ENCODE measurements at places on chromosomes 5 and 9.

DNA sequence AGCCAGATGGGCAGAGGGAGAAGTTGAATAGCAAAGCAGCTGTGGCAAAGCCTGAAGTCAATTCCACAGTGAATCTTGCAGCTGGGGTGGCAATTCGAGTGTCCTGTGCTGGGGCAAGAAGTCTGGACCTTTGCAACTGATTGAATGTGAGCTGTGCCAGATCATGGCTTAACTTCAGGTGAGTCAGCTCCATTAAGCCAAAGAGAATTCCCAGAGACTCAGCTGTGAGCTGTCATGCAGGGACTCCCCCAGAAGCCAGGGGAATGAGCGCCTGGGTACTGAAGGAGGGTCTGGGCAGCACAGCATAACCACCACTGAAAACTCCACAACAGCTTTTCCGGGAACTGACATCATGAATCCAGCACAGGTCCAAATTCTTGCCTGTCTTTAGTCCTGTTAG is 153.5 kb upstream of the TRPC7 start:
- DNase-seq: no peak

- no peak for DNase-seq
Measured at GRCh38 chr5:124628721-124629596, 117.5 kb downstream of the ZNF608 start.

GRCh38 chr5:33184367-33184766 is 256.4 kb upstream of the TARS1 start:
- no peak for DNase-seq

- no peak for DNase-seq
Measured at GRCh38 chr9:2216591-2216990, 201.4 kb downstream of the SMARCA2 start.

DNA sequence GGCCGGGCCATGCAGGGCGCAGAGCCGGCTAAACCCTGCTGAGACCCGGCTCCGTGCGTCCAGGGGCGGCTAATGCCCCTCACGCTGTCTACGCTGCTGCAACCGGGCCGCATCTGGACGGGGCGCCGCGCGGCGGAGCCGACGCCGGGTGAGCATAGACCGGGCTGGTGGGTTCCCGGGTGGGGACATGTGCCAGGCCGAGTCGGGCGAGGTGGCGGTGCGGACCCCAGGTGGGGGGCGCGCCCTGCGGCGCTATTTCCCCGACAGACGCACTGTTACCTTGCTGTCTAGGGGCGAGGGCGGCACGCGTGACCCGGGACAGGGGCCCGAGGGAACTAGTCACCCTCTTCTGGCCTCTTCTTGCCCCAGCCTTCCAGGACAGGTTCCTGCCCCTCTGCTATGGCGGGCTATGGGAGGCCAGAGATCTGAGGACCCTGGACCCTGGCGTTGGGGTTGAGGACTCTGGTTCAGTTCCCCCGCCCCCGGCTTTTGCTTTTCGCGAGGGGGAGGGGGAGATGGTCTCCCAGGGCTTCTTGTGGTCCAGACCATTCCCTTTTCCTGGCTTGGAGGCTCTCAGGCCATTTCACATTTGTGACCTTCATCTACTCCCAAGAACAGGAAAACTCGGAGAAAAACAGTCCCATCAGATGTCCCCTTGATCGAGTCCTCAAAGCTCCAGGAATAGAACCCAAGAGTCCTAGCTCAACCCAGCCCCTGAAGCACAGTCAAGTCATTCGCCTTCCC is 536 bp downstream of the SLC27A4 start:
- peak; percentile 21 for DNase-seq
